HFFc6 (cell line): ENCODE measurements at places on chromosomes 3 and 15.

DNA sequence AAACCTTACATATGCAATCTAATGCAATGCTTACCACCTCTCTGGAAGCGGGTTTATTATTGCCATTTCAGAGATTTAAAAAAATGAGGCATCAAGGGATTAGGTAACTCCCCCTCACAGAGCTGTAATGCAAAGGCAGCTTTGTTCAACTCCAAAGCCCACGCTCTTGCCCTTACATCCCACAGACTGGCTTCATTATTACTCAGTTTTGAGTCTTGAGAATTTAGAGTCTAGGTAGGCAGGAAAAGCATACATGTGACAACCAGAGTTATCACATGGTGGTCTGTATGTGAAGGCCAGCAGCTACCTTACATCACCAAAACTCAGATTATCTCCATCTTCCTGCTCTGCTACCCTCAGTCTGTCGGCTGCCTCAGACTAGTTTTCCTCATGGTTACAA is 326.9 kb downstream of the UACA start:
- DNase-seq = no peak

DNA sequence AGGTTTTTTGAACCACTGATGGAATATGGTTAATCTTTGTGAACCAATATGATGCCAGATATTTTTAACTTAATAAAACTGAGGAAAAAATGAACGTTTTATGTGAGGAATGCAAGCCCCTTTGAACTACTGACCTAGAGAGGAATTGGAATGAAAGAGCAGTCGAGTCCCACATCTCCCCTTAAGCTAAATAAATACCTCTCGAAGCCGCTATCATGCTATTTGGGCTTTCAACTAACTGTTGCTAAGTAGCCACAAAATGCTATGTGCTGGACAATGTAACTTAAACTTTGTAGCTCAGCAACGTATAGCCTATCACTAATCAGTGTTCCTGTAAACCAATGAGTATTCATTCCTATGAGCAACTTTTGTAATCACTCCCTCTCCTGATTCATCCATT is 1037.2 kb downstream of the SQOR start:
- DNase-seq = no peak

GRCh38 chr3:143476965-143477640 is 357.5 kb downstream of the CHST2 start:
- DNase-seq = no peak

DNA sequence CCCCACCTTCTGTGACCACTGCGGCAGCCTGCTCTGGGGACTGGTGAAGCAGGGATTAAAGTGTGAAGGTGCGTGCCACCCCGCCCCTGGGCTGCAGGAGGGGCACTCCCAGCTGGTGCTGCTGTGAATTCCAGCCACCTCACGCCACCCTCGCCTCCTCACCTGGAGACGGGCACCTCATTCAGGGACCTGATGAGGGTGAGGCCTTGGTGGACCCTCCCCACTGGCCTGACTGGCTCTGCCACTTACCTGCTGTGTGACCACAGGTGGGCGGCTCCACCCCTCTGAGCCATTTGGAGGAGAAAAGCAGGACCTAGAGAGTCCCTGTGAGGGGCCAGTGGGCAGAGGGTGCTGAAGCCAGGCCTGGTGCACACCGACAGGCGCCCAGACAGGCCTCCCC is 22.5 kb downstream of the PRKCD start:
- DNase-seq = no peak
